ENCODE measurements at places on chromosomes 3 and 15.

GRCh38 chr3:83622526-83622925 lies 1336.3 kb upstream of the CADM2 start:
- DNase-seq, result no peak

DNA sequence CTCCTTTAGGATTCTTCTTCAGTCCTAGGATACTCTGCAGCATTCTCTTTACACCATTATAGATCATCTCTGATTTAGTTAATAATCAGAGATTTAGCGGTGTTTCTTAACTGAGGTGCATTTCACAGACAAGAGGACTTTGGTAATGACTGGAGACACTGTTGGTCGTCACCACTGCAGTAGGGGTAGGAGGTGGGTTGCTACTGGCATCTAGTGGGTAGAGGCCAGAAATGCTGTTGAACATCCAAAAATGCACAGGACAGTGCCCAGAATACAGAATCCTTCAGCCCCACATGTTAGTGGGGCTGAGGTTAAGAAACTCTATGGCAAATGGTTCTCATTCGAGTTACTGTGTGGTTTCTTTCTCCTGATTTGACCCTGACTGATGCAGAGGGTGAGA lies 80.4 kb upstream of the LMCD1 start:
- DNase-seq, result no peak

DNA sequence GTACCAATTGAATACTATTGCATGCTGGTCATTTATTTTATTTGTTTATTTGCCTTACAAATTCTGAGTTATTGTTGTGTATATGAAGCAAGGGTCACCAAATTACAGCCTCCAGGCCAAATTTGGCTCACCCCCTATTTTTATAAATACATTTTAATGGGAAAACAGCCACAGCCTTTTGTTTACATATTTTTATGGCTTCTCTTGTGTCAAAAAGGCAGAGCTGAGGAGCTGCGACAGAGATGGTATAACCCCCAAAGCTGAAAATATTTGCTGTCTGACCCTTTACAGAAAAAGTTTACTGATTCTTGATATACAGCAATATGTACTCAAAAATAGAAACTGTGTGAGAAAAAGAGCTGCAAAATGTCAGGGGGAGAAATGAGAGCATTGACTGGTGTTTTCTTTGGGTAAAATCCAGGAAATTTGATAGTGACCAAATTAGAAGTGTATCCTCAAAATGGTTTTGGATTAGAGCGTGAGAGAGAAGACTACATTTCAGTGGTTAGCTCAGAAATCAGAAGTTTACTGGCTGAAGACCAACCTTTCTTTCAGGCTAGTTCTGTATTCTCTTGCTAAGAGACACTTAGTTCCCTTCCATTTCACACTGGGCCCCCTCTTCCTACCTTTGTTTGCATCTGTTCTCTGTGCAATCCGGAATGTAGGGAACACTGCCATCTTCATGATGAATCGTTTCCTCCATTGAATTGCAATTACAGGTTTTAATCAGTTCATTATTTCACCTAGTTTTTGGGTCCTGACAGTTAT lies 757.8 kb downstream of the AGBL1 start:
- peak; percentile 3 for DNase-seq

- no peak for DNase-seq
Measured at GRCh38 chr3:195247863-195248189, 23.1 kb downstream of the XXYLT1 start.

DNA sequence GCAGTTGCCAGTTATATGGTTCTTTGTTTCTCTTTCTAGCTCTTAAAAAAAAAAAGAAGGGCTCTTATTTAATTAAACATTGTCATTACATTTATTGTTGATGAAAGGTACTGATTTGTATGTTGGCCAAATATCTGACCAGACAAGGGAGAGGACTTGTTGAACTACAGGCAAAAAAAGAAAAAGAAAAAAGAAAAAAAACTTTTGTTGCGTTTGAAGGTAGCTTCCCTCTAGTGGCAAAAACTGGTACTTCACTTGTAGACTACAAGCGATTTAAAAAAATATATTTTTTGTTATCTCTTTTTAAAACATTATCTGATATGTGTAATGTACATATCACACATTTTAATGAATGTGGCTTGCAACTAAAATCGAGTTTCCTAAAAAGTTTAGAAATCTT lies 280.6 kb downstream of the ROBO2 start:
- DNase-seq, result peak; percentile 14

DNA sequence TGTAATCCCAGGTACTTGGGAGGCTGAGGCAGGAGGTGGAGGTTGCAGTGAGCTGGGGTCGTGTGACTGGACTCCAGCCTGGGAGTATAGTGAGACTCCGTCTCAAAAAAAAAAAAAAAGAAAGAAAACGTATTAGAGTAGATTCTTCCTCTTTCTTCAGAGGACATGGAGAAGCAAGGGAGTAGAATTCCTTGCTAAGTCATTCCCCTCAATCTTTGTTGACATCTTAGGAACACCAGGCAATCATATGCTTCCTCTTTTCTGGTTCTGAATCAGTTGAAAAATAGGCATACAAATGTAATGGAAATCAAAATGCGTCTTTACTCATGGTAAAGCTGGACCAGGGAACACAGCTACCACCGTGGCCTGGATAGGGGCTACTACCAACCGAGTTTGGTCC lies 38.3 kb upstream of the ATOSA start:
- no peak for DNase-seq

GRCh38 chr3:47301456-47301855 lies 18.7 kb downstream of the KLHL18 start:
- DNase-seq, result no peak

DNA sequence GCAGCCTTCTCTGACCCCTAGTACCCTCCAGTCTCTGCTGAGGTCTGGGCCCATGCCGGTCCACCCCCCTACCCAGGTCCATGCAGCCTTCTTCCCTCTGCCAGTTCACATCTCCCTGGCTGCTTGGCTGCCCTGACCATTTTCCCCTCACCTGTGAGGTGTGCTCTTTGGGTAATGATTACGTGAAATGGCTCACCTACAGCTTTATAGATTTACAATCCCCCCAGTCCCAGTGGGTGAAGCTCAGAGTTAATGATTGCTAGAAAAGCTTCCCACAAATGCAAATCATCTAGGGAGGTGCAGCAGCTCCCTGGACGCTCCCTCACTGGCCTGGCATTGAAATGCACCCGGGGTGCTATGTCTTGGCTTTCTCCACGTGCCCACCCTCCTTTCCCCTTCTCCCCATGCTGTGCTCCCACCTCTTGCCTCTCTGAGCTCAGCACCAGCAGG lies 18.7 kb downstream of the PAQR5 start:
- peak; percentile 41 for DNase-seq

DNA sequence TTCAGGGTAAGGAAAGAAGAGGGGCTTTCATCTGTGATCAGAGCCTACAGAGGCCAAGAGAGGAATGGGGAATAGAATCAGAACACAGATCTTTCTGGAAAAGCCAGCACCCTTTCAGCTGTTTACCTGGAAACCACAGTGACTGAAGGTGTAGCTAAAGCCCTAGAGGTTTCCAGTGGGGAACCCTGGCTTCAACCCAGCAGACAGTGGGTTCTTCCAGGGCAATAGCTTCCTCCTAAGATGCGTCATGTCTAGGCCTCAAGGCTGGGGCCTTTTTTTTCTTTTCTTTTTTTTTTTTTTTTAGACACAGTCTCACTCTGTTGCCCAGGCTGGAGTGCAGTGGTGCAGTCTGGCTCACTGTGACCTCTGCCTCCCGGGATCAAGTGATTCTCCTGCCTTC lies 3.1 kb upstream of the CPNE9 start:
- no peak for DNase-seq

DNA sequence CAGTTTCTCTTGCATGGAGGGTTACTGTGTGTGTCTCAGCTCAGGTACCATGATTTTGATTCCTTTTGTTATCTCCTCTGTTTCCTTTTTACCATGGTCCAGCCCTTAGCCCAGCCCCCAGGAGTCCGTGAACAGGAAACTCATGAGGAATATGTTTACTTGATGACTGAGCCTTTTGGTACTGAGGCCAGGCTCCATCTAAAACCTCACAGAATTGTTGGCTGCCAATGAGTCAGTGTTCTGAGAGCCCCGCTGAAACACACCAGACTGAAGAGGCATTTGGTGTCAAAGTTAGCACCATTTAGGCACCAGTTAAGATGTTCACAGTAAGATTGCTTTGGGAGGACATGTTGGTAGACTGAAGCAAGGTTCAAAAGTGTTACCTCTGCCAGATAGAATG lies 80.9 kb downstream of the DGKG start:
- no peak for DNase-seq

- no peak for DNase-seq
Measured at GRCh38 chr3:172159376-172159775, 120.0 kb downstream of the FNDC3B start.

DNA sequence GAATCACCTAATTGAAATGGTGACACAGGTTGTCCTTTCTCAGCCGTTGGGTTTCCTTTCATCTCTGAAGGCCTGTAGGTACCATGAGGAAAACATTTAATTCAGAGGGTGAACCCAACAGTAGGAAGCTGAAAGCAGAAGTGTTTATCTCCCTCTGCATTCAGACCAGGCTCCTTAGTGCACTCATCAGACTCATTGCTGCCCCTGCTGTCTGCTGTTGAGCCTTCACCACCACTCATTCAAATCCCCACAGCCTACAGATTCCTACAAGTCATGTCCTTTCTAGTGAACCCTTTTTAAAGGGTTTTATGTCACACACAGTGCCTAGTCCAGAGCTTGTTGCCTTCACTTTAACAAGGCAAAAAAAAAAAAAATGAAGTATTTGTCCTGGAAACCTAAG lies 13.4 kb downstream of the WDR48 start:
- no peak for DNase-seq

DNA sequence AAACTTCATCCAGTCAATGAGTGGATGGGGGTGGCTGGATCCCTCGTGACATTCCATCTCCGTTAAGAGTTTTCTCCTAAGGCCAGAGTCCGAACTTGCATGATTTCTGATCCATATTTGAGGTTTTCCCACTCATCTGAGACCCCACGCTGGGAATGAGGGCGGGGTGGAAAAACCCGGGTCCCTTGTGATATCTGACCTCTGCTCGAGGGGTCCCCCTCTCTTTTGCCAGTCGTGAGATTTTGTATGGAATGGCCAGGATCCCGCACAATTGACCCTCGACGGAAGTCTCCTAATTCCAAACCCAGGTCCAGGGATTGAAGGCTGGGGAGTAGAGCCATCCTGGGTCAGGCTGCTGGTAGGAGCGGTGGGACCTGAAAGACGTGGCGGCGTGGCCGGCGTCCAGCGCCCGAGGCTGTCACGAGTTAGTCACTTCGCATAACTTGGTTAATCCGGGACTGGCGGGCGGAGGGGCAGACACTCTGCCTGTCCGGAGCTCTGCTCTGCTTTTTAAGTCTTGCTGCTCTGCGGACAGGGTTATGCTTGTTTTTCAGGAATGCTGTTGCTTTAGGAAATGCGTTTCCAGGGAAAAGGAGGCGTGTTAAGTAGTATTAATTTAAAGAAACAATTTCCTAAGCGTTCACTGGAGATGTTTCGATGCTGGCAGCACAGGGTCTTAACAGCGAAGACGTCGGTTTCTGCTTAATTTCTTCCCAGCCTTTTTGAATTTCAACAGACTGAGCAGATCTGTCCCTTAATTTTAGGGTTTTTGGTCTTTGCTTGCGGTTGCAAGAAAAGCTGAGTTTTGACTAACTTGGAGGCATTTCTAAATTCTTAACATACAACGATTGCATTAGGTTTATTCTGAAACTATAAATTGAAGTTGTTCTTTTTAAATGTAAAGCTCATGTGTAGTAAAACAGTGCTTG lies 69.7 kb upstream of the LRRFIP2 start:
- DNase-seq, result peak; percentile 71

DNA sequence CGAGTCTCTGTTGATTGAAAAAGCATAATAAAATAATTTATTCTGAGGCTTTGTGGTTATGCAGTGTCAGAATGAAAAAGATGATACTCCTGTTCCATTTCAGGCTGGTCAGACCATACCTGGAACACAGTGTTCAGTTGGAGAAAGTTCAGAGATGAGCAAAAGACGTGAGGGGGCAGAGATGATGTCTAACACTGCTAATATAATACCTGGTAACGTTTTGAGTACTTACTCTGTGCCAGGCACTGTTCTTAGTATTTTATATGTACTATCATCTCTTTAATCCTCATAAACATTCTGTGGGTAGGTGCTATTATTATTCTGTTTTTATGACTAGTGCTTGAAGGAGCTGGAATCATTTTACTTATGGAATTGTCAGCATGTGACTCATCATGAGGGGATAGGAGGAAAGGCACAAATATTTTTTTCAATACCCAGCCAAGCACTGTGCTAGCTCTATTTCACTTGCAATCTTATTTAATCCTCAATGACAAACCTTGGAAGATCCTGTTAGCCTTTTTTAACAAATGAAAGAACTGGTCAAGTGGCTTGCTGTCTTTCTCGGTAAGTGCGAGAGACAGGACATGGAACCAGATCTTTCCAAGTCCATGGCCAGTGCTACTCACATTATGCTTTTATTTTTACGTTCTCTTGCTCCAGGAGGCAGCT lies 31.8 kb downstream of the IQGAP1 start:
- DNase-seq, result no peak

DNA sequence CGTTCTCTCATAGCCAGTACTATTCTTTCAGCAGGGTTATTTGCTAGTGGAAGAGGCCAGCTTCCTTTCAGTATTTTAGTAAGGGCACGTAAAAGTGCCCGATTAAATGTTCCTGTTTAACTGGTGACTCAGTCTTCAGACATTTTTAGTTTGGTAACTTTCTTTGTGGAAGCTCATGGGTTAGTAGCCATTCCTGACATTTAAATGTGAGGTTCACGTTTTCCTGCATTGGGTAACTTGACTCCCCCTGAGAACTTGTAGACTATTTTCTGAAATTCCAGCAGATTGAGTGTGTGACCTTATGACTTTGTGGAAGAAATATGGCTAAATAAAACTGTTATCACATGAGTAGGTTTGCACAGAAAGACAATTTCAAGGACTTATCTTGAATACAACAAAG lies 16.9 kb downstream of the ABHD2 start:
- DNase-seq, result no peak

GRCh38 chr3:190024912-190025311 lies 95.8 kb downstream of the P3H2 start:
- DNase-seq, result no peak

DNA sequence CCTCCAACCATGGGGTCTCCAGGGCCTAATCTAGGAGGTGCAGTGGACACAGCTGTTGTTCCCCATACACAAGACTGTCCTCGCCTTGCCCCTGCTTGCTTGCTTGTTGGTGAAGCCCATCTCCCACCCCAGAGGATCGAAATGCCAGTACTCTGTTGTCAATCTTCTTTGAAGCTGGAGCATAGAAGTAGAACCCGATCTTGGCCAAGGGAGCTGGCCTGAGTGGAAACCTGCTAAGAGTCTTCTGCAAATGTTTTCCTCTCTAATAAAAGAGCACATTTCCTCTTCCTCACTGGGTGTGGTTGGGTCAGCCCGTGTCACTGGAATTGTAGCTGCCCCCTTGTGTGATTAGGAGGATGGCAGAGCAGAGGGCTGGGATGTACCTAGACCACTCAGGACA lies 85.4 kb downstream of the HES1 start:
- DNase-seq, result no peak

DNA sequence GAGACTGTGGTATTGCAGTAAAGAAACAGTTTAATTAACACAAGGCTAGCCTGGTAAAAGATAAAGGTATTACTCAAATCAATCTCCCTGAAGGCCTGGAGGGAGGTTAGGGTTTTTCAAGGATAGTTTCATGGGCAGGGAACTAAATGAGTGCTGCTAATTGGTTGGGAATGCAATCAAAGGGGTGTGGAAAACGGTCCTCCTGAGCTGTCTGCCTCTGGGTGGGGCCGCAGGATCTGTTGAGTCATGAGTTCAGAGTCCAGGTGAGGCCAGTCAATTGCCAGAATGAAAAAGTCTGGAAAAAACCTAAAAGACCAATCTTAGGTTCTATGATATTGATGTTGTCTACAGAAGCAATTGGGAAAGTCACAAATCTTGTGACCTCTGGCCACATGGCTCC lies 293.2 kb downstream of the MCTP2 start:
- no peak for DNase-seq

- DNase-seq, result no peak
Measured at GRCh38 chr3:15535732-15536131, 14.2 kb upstream of the COLQ start.
